ENCODE measurements at places on chromosomes 6 and 20.
A peak's percentile ranks its signal among the peaks of the same experiment; 100 is the strongest.

- no peak for DNase-seq
These were observed 45.2 kb downstream of the TOX2 start for GRCh38 chr20:43959920-43960227.

GRCh38 chr20:8932192-8933165 lies 136.4 kb upstream of the PLCB4 start:
- peak; percentile 68 for DNase-seq

DNA sequence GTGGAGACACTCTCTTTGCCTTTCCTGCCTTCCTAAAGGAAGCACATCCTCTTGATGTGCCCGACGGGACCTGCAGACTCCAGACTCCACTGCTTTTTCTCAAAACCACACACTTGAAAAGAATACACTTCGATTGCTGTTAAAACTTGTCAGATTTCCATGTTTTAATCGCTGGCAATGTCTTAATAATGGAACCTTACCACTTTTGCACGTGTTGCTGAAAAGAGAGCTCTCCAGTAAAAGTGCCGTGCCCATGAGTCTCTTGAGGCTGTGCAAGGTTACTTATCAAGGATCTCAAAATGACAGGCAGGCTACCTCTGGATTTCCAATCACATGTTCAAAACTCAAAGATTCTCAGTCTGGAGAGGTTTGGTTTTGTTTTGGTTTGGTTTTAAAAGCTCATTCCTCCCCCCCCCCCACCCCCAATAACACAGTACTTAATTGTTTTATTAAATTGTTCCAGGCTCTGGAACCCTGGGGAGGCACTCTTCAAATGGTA lies 12.0 kb upstream of the TFAP2A start:
- peak; percentile 54 for DNase-seq

GRCh38 chr20:24686156-24686555 lies 216.7 kb downstream of the SYNDIG1 start:
- no peak for DNase-seq

Data from ELR (cell line).